NCI-H2081 (cell line): ENCODE measurements at places on chromosomes 6 and 20.

- DNase-seq, result no peak
Measured at GRCh38 chr20:62688855-62689460, 19.7 kb upstream of the NTSR1 start.

GRCh38 chr20:32209850-32210605 is 2.3 kb downstream of the POFUT1 start:
- DNase-seq, result no peak

- peak; percentile 51 for DNase-seq
Measured at GRCh38 chr20:45969712-45970634, 2.0 kb downstream of the ZNF335 start.

GRCh38 chr6:168160506-168161370 is 81.7 kb upstream of the FRMD1 start:
- no peak for DNase-seq

DNA sequence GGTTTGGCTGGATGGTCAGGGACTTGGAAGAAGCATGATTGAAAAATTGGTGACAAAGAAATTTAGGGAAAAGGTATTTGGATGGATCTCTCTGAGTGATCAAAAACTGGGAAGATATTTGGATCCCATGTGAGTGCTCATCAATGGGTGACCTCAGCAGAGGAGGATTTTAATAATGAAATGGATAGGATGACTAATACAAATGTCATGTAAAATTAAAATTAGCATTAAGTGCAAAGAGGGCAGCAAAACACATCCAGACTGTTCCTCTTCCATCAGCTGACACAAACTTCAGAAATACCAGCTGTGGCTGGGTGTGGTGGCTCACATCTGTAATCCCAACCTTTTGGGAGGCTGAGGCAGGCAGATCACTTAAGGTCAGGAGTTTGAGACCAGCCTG is 151.7 kb downstream of the THBS2 start:
- DNase-seq, result no peak

GRCh38 chr6:17599877-17600526 is at the start of gene FAM8A1:
Gene FAM8A1 (plus strand): TSS chr6:17600302. CDS start chr6:17600410, 108 bp downstream.
- DNase-seq, result peak; percentile 93

DNA sequence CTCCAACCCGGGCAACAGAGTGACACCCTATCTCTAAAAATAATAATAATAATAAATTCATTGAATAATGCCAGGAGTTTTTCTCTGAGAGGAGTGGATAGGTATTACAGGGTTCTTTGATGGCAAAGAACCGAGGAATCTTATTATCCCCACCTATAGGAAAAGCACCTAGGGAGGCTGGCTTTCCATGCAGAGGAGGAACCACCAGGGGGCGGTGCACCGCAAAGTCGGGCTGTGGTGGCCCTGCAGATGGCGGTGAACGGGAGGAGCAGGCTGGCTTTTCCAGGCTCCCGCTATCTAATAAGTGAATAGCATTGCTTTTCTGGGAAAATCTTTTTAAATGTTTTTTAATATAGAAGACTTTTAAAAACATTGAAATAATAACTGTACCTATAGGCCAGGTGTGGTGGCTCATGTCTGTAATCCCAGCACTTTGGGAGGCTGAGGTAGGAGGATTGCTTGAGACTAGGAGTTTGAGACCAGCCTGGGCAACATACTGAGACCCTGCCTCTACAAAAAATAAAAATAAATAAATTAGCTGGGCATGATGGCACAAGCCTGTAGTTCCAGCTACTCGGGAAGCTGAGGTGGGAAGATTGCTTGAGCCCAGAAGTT is 864.2 kb downstream of the KIF16B start:
- DNase-seq, result no peak

DNA sequence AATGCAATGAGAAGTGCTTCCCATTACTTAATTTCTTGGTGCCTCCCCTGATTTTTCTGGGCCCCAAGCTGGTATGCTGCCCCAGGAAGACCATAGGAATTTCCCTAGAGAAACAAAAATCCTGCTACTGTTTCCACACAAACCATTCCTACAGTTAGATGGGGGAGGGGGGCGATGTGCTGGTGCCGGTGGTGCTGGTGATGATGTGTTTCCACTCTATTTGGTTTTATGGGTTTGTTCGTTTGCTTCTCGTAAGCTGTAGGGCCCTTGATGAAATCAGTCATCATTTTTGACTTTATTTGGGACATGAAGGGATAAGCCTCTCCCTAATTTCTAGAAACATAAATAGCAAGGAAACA is 105.1 kb downstream of the MKKS start:
- DNase-seq, result no peak

DNA sequence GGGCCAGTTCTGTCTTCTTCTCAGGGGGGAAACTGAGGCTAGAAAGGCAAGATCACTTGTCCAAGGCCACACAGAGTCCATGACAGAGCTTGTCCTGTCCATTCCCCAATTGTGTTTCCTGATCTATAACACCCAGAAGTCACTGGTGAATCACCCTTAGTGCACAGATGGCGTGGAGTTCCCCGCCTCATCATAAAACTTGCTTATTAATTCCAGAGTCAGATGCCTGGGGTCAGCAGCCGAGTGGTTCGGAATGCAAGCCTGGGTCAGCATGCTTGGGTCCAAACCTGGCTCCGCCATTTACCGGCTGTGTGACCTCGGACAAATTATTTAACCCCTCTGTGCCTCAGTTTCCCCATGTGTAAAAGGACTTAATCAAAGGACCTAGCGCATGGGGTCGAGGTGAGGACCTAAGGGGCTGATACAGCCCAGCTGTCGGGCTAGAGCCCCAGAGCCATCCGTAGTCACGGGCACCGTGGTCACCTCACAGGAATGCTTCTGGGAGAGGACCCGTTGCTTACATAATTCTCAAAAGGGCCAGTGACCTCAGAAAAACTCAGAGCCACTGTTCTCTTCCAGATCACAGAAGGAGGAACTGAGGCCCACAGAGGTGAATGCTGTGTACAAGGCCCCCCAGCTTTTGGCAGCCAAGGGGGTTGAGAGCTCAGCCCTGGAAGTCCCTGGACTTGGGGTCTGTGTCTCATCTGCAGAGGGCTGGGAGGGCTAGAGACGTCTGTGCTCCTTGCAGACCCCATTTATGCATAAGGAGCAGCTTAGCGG is 1.4 kb upstream of the ZBP1 start:
- no peak for DNase-seq

DNA sequence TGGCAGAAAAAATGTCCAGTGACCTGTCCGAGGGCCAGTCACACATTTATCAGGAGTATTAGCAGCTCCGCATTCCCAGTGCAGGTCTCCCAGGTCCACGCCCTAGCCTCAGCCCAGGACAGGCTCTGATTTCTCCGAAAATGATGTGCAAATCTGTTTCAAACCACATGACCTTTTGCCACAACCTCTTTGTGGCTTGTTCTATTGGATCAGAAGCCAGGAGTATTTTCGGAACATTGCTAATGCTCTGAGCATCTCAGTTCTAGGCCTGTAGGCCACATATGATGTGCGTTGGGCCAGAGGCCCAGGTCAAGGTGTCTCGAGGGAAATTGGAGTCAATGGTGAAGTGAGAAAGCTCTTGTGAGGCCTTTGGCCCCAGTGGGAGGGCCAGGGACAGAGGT is 40.4 kb downstream of the SNX5 start:
- no peak for DNase-seq

DNA sequence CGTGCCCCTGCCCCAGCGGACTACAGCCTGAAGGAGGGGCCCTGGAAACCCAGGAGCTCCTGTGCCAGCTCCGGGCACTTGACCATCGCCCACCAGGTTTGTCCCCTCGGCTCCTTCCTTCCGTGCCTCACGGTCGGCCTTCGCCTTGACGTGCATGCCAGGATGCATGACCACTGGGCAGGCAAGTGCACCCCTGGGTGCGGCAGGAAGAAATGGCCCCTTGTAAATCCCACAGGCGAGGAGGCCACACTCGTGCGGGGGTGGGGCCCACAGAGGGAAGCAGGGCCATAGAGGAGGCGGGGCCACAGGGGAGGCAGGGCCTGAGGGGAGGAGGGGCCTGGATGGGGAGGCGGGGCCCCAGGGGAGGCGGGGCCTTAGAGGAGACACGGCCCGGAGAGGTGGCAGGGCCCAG is 81.7 kb downstream of the YTHDF1 start:
- DNase-seq, result no peak

DNA sequence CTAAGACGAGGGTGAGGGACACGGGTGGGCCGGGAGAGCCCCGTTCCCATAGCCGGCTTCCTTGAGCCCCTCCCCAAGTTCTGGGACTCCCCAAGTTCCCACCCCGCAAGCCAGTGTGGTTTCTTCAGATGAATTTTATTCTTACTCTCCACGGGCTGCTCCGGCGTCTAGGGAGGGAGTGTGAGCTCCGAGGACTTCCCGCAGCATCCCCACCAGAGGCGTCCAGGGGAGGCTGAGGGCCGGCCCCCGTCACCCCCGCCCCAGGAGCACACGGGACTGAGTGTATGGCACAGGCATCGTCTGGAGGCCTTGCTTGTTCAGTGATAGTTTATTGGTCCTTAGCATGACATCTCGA is 10.0 kb upstream of the SLC4A11 start:
- no peak for DNase-seq

DNA sequence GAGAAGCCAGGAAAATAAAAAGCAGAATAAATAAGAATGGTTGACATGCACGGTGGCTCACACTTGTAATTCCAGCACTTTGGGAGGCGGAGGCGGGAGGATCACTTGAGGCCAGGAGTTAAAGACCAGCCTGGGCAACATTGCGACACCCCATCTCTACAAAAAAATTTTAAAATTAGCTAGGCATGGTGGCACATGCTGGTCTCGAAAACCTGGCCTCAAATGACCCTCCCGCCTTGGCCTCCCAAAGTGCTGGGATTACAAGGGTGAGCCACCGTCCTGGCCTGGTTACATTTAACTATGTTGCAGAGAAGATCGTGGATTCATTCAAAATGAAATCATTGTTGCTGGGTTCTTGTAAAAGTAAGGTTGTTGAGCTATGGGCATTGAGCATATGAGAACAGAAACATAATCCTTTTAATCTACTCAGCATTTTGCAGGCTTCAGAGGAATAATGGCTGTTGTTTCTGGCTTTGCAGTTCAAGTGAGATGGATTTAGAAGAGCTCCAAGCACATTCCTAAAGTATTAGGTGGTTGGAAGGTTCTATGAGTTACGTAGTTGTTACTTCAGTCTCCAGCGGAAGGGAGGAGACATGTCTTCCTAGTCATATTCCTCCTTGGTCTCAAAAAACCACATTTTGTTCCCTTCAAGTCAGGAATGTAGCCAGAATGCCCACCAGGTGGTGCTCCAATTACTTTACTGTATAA is 45.6 kb upstream of the RAB23 start:
- DNase-seq, result peak; percentile 1

DNA sequence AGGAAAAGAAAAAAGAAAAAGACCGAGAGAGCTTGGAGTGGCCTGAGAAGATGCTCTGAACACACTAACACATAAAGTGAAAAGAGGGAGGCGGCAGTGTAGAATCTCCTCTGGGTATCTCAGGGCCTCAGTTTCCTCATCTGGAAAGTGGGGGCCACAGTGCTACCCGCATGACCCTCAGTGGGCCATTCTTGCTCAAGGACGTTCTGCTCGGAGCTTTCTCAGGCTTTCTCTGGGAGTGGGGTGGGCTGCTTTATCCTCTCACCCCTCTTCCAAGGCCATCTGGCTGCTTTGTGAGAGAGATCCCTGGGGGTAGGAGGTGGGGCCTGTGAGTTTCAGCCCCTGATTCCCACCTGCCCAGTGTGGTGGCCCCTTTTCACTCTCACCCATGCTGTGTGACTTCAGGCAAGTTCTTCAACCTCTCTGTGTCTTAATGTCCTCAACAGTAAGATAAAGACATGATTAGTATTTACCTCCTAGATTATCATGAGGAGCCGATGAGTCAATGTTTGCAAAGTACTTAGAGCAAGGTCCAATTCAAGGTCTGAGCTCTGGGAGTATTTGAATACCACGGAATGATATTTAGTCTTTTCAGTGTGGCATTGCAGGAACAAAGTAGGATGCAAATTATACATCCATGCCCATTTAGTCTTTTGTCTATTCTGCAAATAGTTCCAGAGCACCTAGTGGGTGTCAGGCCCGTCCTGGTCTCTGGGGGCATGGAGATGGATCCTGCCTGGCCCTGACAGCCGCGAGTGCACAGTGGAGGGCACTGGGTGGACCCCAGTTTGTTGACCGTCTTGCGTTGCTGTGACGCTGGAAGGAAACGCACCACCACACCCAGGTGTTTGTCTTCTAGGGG is 34.3 kb downstream of the SRC start:
- DNase-seq, result no peak

DNA sequence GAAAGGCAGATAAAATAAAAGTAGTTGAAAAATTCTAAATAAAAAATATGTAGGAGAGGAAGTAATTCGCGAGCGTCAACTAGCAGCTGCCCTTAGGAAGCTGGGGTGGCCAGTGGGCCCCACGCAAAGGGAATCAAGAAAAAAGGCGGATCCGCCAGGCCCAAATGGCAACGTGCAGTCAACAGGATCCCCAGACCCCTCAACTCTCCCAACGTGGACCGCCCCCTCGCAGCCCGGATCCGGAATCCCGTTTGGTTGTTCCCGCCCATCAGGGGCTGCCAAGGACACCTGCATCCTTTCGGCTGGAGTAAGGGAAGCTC is 296 bp downstream of the DZANK1 start:
- DNase-seq, result no peak

DNA sequence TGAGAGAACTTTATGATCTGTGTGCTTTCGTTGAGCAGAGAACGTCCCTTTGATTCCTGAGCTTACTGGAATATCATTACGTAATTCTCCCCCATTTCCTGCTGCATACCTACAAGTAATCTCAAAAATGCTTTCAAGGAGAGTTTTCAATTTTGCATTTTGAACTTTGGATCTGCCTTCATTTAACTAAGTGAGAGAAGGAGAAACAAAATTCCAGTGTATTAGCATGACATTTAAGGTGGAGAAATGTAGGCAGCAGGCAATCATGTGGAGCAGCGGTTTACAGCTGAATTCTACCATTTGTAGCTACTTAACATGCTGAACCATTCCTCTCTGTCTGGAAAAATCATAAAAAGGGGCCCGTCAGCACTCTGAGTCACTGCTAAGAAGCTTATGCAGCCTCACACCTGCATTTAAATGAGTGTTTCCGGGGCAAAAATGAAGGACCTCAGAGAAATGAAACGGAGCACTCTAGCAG is 451.5 kb downstream of the PLCB1 start:
- no peak for DNase-seq

DNA sequence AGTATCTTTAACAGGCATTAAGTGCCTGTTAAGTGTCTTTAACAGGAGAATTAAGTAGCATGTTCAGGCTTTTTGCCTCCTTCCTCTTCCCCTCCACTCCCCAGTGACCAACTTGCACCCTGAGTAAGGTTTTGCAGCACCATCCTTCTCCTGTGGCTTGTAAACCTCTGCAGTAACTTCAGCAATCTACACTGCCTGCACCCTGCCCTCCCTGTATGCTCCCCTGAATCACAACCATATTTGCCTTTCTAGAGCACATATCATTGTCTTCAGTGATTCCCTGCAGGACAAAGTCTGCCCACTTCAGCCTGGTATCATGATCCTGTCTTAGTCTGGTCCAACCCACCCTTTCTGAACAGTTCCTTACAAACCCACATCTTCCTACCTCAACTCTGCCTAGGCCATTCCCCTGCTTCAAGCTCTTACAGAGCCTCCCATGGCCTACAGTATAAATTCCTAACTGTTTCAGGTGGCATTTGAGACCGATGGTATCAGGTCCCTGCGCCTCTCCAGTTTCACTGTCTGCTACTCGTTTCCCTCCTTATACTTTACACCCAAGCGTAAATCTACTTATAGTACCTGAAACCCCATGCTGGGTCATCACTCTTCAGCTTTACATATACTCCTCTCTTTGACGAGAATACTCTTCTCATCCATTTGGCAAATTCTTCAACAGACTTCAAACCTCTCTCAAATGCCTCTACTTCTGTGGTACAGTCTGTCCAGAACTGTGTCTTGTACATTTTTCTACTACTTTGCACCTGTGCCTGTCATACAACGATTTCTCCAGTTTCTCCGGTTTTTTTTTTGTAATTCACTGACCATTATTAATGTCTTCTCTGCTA is 69.8 kb downstream of the ZHX3 start:
- no peak for DNase-seq

GRCh38 chr20:43748274-43748673 is 21.5 kb upstream of the GTSF1L start:
- no peak for DNase-seq
